CD14-positive monocyte (primary cell): ENCODE measurements at places on chromosomes 11 and 22. TPM values are rescaled to one million over a fixed set of nuclear protein-coding genes. Genes with fewer than 3 reads are reported as not detected.

The ELFN2 gene
- polyA plus RNA-seq: not detected

The PLAAT5 gene
- 0.62 TPM for polyA plus RNA-seq

The SYT12 gene
- not detected for polyA plus RNA-seq

The MLC1 gene
- polyA plus RNA-seq: 3.6 TPM

The CREB3L1 gene
- 0.05 TPM in 1 of 2 replicates, not detected in the other for polyA plus RNA-seq

The RFPL2 gene
- polyA plus RNA-seq: 0.94 TPM

The CBX7 gene
- polyA plus RNA-seq: 4.0 TPM

The RFPL1 gene
- not detected in 2 replicates for polyA plus RNA-seq

The FGF19 gene
- polyA plus RNA-seq: not detected in 2 replicates

The HTATIP2 gene
- polyA plus RNA-seq: 102 TPM

The ASCC2 gene
- 77.2 and 81.6 TPM in 2 replicates for polyA plus RNA-seq

The RGL4 gene
- polyA plus RNA-seq: 2.3 TPM

The MMP13 gene
- not detected in 2 replicates for polyA plus RNA-seq

The TMA7B gene
- not detected for polyA plus RNA-seq

The B3GAT1 gene
- polyA plus RNA-seq: 0.03 TPM in 1 of 2 replicates, not detected in the other

The BCO2 gene
- 0.56 and 1.9 TPM in 2 replicates for polyA plus RNA-seq

The TUT1 gene
- 14.9 and 16.3 TPM in 2 replicates for polyA plus RNA-seq

The OR4D5 gene
- polyA plus RNA-seq: not detected in 2 replicates

The NADSYN1 gene
- 44.1 TPM for polyA plus RNA-seq

The SORL1 gene
- 59.4 TPM for polyA plus RNA-seq

The TSGA10IP gene
- not detected for polyA plus RNA-seq

The APOL3 gene
- polyA plus RNA-seq: 61.3 TPM

The MYBPC3 gene
- polyA plus RNA-seq: 0.03 TPM

The PIH1D2 gene
- not detected for polyA plus RNA-seq

The STARD10 gene
- 13.6 TPM for polyA plus RNA-seq

The VPREB1 gene
- not detected for polyA plus RNA-seq

The MS4A1 gene
- 1.8 and 8.0 TPM in 2 replicates for polyA plus RNA-seq

The FREY1 gene
- not detected for polyA plus RNA-seq

The APLP2 gene
- 486 TPM for polyA plus RNA-seq

The FOLH1 gene
- not detected in 2 replicates for polyA plus RNA-seq

The MUC6 gene
- not detected in 2 replicates for polyA plus RNA-seq

The EEF1G gene
- 490 TPM for polyA plus RNA-seq
